NCI-H748 treated with DMSO at 0.1 percent for 48 hours (cell line): ENCODE measurements at places on chromosomes 12 and 14.
A peak's percentile ranks its signal among the peaks of the same experiment; 100 is the strongest.

- DNase-seq = no peak
Measured at GRCh38 chr12:122003651-122004611, 17.8 kb upstream of the BCL7A start.

- DNase-seq = no peak
Measured at GRCh38 chr12:67483871-67484554, 164.5 kb upstream of the DYRK2 start.

- peak; percentile 9 for DNase-seq
Measured at GRCh38 chr12:98698603-98699463, 53.7 kb downstream of the APAF1 start.

DNA sequence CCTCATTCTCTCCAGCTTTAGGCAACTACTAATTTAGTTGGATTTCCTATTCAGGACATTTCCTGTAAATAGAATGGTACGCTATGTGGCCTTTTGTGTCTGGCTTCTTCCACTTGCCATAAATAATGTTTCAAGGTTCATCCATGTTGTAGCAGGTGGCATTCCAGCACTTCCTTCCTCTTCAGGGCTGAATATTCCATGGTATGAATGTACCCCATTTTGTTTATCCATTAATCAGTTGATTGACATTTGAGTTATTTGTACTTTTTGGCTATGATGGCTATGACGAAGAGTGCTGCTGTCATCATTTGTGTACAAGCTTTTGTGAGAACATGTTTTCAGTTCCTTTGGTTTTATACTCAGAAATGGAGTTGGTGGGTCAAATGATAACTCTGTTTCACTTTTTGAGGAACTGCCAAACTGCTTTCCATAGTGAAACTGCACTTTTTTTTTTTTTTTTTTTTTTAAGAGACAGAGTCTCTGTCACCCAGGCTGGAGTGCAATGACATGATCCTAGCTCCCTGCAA lies 6.5 kb upstream of the CDK2AP1 start:
- DNase-seq = no peak

DNA sequence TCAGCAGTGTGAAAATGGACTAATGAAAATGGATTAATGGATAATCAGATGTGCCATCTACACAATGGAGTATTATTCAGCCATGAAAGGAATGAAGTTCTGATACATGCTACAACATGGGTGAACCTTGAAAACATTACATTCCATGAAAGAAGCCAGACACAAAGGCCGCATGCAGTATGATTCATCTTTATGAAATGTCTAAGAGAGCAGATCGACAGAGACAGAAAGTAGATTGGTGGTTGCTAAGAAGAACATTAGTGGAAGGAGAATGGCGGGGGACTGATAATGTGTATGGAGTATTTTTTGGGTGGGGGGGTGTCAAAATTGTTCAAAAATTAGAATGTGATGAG lies 47.3 kb downstream of the PRKAB1 start:
- no peak for DNase-seq

GRCh38 chr12:1864456-1864855 lies 44.1 kb downstream of the LRTM2 start:
- DNase-seq = no peak

DNA sequence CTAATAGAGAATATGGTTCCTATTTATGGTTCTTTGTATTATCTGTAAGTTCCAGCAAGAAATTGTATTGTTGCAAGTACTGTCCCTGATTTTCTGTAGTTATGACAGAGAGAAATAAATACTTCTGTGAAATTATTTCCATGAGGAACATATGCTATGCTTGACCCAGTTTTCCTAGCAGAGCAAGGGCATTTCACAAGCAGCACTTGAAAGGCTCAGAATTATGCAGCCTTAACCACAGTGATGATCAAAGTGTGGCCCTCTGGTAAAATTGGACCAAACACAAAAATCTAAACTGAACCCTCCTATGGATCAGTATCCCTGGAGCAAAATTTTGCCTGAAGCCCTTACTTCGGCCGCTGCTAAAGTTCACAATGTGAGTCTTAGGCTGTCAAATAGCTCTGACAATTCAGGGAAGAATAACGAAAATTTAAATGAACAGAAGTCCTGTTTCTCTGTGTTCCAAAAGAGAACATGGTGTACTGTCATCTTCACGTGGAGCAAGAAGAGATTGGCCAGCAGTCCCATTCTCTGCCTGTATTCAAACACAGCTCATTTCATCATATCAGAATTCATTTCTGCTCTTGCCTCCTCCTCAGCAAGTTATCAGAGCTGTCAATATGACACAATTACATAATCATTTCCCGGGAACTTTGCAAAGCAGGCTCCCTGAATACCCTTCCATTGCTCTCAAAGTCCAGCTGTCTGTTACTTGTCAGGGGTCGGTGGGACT lies 471.9 kb downstream of the RPS29 start:
- DNase-seq = no peak

GRCh38 chr14:33679461-33680225 lies 271.2 kb downstream of the EGLN3 start:
- no peak for DNase-seq

- no peak for DNase-seq
Measured at GRCh38 chr12:111215881-111216280, 153.0 kb downstream of the PHETA1 start.

DNA sequence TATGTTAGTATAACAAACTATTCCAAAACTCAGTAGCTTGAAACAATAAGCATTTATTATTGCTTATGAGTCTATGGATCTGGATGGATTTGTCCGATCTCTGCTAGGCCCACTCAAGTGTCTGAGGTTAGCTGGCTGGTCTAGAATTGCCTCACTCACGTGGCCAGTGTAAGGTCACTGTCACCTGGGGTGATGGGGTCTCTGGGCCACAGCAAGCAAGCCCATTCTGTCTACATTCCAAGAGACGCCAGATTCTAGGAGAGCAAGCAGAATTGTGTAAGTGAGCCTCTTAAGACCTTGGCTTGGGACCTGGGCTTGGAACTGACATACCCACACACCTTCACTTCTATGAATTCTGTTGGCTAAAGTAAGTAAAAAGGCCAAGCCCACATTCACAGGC lies 80.2 kb downstream of the STON2 start:
- no peak for DNase-seq

- no peak for DNase-seq
Measured at GRCh38 chr12:44584625-44585024, 291.5 kb downstream of the NELL2 start.

GRCh38 chr12:123942911-123943648 lies 29.6 kb downstream of the CCDC92 start:
- no peak for DNase-seq

DNA sequence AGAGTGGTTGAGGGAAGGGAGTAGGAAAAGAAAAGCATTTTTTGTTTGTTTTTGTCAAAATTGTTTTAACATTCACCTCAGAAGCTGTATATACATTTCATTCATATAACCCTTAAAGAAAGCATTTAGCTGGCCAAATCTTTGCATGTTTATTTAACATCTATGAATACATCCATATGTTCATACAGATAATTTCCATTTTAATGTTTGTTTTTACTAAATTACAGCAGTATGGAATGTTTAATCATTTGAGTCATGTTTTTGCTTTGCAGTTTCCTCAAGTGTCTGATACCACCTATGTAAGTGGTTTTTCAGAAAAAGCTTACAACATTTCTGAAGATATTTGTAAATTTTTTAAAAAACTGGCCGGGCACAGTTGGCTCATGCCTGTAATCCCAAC lies 84.3 kb upstream of the ATF1 start:
- no peak for DNase-seq
